Stimulated activated CD8-positive, alpha-beta memory T cell treated with anti-CD3 and anti-CD28 coated beads, Interleukin-15, amount 100 ng/mL, for 1 hour (primary cell): ENCODE measurements at places on chromosomes 5 and 9.

DNA sequence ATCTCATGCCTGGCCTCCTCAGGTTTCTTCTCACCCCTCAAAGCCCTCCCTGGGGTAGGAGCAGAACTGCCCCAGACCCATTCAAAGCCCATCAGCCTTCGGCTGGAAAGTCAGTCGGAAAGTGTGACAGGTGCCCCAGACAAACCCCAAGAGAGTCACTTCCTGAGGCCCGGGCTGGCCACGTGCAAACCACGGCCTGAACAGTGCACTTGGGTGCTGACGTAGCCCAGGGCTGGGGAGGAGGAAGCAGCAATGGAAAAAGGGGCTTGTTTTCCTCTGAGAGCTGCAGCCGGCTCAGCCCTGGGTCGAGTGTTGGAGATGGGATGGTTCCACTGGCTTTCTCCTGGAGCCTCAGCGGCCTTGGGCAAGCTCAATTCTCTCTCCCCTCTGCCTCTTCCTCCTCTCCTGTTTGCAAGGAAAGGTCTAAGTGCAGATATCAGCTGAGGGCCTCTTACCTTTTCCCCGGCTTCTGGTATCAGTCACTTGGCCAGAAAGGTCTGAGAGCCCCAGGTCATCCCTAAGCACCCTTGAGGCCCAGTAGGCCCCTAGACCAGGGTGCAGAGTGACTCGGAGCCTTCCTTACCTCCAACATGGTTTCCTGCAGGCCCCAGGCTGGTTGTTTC is 5.9 kb upstream of the EGR1 start:
- DNase-seq: peak; percentile 72

DNA sequence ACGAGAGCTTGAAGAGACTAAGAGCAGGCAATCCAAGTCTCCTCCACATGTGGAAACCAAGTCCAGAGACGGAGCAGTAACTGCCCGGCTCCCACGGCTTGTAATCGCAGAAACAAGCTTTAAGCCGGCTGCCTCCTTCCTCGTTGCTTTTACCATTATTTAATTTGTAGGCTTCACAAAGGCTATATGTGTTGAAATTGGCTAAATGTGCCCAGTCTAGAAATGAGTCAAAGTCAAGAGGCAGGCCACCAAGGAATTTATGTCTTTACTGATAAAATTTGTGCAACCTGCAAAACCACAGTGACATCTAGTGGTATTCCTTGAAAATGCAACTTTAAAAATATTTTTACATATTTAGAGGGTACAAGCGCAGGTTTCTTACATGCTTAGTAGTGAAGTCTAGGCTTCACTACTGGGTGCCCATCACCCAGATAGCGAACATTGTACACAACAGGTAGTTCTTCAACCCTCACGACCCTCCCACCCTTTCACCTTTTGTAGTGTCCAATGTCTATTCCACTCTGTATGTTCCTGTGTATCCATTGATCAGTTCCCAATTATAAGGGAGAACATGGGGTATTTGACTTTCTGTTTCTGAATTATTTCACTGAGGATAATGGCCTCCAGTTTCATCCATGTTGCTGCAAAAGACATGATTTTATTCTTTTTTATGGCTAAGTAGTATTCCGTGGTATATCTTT is 33.5 kb upstream of the EBF1 start:
- no peak for DNase-seq

DNA sequence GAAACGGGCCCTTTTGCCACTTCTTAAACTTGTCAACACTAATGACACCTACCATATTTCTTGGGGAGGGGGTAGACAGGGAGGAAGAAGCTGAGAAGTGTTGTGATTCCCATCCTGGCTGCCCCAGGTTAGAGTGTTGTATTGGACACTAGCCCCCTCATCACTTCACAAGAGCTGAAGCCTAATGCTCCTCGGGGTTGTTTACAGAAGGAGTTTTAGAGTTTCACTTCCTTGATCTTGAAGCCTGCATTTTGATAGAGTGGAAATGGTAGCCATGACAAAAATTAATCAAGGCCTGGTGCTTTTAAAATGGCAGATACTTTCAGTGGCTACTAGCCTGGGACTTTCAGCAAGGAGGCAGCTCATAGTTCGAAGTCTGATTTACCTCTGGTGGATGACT is 11.0 kb upstream of the FAM120AOS start:
- no peak for DNase-seq

DNA sequence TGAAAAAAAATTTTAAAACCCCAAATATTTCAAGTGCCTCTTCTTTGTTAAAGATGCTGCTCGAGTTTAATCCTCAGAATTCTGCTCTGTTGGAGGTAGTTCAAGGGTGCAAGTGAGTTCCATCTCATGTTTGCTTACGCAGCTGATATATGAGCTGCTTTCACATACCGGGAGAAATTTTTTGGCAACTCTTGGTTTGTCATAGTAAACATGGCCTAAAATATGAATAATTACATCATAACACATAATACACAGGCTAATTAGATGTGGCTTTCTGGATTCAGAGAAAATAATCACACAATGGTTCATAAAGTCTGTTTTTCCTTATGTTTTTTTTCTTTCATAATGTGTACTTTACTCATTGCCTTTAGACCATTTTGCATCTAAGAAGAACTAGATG is 1134.1 kb downstream of the PTPRD start:
- DNase-seq: no peak

- no peak for DNase-seq
These were observed 12.2 kb upstream of the MROH2B start for GRCh38 chr5:41083306-41083705.

GRCh38 chr9:90058182-90058763 is 453.5 kb downstream of the GADD45G start:
- DNase-seq: no peak

DNA sequence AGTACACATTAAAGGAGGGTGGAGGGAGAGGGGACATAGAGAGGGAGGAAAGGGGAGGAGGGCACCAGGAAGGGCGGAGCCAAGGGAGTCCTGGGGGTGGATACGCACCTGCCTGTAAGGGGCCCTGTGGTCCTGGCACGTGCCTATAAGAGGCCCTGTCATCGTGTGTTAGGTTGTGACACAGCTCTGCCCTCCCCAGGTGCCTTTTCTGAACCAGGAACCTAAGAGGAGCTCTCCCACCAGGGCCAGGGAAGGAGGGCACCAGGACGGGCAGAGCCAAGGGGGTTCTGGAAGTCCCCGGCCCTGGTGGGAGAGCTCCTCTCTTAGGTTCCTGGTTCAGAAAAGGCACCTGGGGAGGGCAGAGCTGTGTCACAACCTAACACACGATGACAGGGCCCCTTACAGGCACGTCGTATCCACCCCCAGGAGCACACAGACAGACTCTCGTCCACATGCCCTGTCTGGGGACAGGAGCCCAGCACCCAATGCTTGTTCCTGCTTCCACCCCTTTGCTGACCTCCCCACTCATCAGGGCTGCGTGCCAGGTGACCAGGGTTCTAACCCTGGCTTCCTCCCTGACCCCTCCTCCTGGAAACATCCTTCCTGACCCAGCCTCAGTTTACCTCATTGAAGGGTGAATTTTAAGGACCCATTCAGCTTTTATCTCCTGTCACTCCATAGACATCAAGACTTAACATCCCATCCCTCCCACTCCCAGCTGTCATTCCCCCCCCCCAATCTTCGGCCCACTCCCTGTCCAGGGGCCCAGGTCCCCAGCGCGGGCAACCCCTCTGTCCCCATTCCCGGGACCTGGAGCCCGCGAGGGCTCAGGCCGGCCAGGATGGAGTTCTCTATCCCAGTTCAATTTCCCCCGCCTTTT is 12.9 kb upstream of the OLFM1 start:
- no peak for DNase-seq

DNA sequence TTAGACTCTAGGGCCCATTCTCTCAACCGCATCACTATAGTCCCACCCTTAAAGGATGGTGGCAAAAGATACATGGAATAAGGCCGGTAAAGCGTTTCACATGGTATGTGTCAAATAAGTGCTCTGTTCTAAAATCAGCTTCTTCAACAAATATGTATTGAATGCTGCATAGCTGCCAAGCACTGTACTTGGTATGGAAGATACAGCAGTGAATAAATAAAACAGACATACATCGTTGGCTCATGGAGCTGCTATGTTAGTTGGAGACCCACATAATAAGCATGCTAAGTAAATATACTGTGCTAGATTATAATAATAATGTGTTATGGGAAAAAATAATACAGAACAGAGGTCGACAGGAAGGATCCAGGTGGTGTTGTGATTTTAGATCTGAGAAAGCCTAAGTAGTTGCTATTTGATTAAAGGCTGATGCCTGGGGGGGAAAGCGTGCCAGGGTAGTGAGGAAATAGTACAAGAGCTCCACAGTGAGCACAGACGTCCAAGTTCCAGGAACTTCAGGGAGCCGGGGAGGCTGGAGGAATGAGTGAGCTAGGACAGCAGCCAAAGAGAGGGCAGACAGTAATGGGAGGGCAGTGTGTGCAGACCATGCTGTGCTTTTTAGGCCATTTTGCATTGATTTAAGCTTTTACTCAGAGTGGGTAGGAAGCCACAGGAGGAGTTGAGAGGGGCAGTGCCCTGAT is 93.7 kb downstream of the JAKMIP2 start:
- no peak for DNase-seq

DNA sequence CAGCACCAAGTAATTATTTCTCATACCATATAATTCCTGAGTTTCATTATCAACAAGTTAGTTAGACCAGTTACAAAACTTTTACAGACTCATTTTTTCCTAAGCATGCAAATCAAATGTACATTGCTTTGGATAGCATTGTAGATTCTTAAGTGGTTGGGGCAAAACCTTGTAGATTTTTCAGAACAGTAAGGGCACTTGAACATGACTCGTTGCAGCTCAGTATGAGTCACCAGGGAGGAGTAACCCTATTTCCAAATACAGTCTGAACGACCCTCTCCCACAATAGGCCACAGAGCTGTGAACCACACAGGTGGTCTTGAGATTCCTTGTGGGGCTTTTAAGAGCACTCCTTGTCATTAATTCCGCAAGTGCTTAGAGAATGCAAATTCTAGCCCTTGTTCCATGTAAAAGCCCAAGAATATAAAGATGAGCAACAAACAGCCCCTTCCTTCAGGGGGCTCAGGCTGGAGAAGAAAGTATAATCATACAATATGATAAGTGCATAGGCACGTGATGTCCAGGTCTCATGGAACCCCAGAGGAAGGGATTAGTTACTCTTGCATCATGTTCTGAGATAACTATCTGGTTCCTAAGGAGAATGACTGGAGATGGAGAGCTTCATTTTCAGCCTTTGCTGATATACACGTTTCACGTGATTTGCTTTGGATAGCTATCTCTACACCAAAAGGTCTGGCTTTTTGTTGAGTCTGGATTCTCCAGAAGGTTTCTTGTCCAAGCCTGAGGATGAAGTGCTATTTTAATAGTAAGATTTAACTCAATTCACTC is 295.7 kb downstream of the KCNN2 start:
- no peak for DNase-seq

GRCh38 chr5:37637165-37637845 is 202.5 kb downstream of the GDNF start:
- no peak for DNase-seq

- no peak for DNase-seq
These were observed 110.2 kb downstream of the DAPK1 start for GRCh38 chr9:87607859-87608258.

DNA sequence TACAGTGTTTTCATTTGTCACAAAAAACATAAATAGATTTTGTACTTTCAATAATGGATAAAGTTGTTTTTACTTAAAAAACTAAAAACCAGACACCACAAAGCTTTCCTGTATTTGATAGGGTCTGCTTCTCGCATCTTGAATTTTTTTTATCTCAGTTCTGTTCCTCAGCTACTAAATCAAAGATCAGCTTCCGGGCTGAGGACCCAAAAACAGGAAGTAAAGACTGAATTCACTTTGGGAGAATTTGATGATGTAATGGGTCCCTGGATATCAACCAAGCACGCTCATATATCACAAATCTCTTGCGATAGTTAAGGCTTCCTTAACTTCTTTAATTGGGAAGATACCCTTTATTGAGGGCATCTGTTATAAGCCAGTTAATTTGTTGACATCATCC is 24.1 kb downstream of the ITK start:
- no peak for DNase-seq

- DNase-seq: no peak
These were observed 246.2 kb downstream of the EFNA5 start for GRCh38 chr5:107424491-107424890.

GRCh38 chr5:36305571-36306326 is 4.0 kb upstream of the RANBP3L start:
- no peak for DNase-seq

GRCh38 chr9:7223981-7224380 is 466.2 kb downstream of the KDM4C start:
- no peak for DNase-seq

GRCh38 chr9:23615569-23615968 is 210.5 kb downstream of the ELAVL2 start:
- DNase-seq: no peak

DNA sequence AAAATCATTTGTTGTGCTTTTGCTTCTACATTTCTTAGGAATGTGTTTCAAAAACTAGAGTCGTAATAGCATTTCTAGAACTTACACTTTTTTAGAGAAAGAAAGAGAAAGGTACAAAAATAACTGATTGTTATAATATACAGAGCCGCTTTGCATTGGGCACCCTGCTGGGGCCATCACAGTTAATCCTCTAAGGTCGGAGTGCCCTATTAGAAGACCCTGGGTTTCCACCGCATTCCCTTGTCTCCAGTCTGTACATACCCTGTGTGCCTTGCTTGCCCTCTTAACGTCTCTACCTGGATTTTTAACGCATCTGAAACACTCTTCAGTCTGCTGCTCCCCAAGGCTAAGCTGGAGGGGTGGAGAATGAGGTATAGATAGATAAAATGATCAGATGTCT is 1.3 kb downstream of the MARVELD2 start:
- DNase-seq: no peak

GRCh38 chr5:150386024-150386855 is 26.5 kb downstream of the CD74 start:
- DNase-seq: no peak

GRCh38 chr9:32502464-32502863 is 23.5 kb downstream of the RIGI start:
- DNase-seq: no peak

- DNase-seq: no peak
These were observed 131.3 kb upstream of the DAP start for GRCh38 chr5:10892147-10892910.

- DNase-seq: no peak
These were observed 308.6 kb upstream of the EFNA5 start for GRCh38 chr5:107979291-107979690.

DNA sequence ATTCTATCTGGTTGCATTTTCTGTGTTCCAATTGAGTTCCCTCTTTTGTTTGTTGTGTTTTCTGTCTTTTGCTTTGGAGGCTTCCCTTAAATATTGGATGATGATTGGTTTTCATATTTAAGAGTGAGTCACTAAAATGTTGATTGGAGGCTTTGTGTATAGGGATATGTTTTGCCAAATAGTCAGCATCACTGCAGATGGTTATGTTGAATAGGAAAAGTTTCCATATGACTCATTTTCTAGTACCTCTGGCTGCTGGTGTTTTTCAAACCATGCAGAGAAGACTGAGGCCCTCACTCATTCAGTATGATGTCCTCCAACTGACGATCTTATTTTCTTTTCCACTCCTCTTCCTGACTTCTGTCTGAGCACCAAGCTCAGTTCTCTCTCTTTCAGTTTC is 1290.0 kb downstream of the EFNA5 start:
- no peak for DNase-seq

GRCh38 chr5:422323-423232 is 20.4 kb upstream of the EXOC3 start:
- no peak for DNase-seq
